ENCODE measurements at places on chromosomes 1 and 21.
A peak's percentile ranks its signal among the peaks of the same experiment; 100 is the strongest.

GRCh38 chr1:222905151-222905550, 90.3 kb downstream of the DISP1 start:
- DNase-seq = no peak

DNA sequence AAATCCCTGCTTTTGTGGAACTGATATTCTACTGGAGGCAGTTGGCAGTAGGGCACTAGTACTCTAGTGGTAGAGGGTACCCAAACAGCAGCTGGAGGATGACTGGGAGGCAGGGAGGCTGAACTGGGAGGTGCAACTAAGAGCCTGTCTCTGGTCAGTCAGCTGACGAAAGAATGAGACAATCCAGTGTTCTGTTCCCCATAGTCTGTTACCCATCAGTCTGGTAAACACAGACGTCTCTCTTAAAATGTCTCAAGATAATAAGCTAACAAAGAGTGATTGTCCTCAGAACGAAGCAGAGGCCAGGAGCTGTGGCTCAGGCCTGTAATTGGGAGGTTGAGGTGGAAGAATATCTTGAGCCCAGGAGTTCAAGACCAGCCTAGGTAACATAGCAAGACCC, 30.4 kb downstream of the TFAP2E start:
- no peak for DNase-seq

DNA sequence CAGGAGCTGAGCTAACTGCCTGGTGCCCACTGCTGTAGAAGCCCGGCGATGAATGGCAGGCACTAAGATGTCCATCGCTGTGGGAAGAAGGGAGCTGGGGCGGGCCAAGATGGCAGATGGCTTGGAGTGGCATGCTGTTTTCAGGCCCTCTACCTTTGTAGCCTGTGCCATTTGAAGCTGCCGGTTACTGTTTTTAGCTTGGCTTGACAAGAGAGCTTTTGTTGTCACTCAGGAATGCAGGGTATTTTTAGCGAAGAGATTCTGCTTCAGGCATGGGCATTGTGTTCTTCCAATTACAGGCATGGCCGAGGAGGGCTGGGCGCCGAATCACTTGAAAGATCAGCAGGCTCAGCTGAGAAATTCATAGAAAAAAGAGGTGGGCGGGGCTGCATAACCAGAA, 348.7 kb downstream of the RPS6KC1 start:
- DNase-seq = peak; percentile 84

GRCh38 chr1:216034506-216034905, 388.7 kb downstream of the USH2A start:
- DNase-seq = peak; percentile 74

DNA sequence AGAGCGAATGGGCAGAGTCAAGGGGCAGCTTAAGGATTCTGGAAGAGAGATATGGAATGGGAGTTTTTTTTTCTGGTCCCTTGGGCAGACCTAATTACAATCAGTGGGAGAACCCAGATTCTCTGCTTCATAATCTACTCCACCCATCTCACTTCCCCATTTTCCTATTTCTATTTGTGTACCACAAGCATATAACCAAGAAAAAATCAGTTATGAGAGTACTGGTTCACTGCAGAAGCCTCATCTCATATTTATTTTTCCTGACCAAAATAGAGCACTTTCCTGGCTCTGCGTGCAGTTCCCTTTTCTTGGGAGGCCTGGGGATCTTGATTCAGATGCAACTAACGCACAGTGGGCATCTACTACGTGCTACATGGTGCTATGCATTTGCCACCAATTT, 82.2 kb upstream of the SLFNL1 start:
- DNase-seq = no peak

DNA sequence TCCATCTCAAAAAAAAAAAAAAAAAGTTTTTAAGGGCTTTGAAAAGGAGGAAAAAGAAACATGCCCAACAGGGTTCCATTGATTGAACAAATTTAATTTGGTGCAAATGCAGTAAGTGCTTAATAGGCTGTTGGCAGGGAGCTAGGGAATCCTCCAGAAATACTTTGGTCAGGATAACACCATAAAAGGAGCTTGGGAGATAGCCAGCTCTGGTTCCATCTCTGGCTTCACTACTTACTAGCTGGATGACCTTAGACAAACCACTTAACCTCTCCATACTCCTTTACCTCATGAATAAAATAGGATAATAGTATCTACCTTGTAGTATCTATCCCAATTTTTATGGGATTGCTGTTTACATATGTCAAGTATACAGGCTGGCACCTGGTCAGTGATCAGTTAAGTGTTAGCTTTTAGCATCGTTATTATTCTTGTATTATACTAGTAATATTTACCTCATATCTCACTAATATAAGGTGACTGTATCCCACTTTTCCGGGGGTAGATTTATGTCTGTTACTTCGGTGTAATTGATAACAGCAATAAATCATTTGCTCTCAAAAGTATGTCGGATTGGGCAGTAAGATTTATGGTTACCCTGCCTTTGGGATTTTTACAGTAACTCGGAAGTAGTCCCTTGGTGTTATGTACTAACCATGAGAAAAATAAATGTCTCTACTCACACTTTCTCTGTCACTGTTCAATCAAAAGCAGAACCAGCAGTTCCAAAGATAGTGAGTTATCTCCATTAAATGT, 36.4 kb downstream of the BTG3 start:
- DNase-seq = no peak

GRCh38 chr1:216499581-216500272, 76.5 kb upstream of the USH2A start:
- no peak for DNase-seq

DNA sequence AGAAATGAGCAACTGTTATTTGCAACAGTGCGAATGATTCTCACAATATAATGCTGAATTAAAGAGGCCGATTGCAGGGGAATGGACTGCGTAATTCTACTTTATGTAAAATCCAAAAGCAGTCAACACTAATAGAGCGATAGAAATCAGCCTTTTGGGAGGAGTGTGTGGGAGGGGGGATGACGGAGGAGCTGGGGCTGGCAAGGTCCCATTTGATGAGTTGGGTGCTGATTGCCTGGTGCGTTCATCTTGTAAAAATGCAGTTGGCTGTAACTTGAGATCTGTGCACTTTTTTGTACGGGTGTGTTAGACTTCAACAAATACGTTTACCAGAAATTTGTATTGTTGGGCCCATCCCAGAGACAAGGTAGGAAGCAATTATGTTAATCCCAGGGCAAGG, 20.7 kb downstream of the TNFRSF8 start:
- no peak for DNase-seq

DNA sequence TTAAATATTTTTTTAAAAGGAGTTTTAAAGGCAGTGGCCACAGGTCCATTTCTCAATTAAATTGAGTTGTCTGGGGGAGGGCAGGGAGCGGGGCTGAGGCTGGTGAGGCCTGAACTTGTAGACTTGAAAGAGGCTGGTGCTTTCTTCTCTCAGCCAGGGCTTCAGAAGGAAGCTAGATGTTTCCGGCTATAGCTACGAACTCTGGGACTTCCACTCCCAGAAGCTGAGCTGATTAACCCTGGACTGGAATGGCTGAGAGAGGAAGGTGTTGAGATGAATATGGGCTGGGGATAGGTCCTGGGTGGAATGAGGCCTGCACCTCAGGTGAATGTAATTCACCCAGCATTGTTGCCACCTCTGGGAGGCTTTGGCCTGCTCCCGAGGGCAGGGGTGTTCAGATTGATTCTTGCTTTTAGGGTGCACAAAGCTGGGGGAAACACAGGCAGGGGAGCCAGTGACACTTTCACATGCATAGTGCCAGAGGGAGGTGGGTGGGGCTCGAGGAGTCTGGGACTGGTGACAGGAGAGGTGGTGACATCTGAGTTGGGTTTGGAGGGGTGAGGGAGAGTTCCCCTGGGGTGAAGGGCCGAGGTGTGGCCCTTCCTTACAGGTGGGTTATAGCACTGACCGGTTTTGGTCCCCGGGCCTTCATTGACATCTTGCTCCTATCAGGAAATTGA, 18.2 kb downstream of the LDLRAP1 start:
- no peak for DNase-seq

DNA sequence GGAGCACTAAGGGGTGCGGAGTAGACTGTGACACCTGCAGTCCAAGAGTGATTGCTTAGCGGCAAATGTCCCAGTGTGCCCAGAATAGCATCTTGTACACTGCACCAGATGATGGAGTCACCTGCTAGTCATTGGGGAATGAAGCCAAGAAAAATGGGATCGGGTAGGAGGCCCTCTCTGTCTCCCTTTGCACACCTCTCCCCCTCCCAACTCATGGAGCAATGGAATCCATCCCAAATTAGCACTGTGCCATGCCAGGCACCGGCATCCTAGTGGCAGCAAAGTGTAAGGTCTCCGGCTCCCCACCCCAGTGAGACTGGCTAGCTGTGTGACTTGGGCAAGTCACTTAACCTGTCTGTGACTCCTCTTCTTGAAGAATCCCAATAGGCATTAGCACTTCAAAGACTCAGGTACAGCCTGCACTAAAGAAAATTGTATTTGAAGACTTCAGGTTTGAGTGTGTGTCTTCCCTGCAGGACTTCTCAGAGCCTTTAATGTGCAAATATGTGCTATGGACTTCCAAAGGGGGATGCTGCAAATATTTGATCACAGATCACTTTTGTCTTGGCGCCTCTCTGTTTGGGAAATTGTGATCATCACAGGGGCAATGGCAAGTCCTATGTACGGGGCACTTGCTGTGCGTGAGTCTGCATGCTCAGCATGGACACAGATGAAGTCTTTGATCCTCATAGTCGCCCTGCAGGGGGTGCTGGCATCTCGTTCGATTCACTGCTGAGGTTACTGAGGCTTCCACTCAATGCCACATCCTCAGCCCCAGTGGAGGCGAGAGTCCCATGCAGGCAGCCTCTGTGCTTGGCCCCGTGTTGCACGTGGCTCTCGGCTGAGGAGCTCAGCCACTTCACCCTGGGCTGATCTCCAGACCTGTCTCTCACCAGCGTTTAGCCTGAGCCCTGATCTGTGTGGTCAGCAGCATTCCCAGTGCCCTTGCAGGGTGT, 272.9 kb upstream of the C1orf174 start:
- no peak for DNase-seq

DNA sequence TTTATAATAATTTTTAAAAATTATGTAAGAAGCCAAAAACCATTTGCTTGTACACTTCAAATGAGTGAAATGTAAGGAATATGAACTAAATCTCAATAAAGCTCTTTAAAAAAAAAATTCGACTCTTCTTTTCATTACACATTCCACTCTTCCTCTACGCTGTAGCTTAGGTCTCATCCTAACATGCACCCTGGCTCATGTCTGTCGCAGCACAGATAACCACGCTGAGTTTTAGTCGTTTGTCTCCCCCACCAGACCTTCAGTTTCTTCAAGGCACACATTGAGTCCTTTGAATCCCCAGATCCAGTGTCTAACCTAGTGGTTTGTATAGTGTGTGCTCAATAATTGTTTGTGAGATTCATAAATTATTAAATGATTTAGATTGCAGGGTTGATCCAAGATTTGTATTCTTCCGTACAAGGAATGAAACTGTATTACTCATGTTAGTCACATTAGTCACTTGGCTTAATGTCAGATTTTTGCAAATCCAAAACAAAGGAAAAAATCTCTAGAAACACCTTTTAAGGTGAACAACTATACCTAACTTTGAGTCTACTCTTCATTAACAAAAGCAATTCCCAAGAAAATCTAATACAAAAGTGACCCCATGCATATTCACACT, 57.3 kb downstream of the SLC25A24 start:
- no peak for DNase-seq

DNA sequence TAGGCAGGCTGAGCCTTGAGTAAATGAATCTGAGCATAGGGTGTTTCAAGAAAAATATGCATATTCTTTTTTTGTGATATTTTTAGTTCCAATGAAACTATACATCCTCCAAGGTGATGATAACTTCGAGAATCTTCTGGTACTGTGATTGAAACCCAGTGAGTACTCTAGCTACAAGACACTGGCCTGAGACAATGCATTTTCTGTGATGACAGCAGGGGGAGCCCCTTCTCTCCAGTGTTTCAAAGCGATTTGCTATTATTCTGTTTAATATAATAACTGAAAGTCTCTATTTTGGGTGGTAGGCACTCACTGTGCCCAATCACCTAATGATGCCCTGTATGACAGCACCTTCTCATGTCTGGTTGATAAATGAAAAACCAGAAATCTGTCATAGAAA, 12.1 kb downstream of the IRF2BP2 start:
- peak; percentile 61 for DNase-seq

- DNase-seq = peak; percentile 32
Observed at GRCh38 chr1:19644681-19645410, 735 bp downstream of the NBL1 start.

GRCh38 chr21:29433366-29434059, 134.8 kb downstream of the BACH1 start:
- no peak for DNase-seq

DNA sequence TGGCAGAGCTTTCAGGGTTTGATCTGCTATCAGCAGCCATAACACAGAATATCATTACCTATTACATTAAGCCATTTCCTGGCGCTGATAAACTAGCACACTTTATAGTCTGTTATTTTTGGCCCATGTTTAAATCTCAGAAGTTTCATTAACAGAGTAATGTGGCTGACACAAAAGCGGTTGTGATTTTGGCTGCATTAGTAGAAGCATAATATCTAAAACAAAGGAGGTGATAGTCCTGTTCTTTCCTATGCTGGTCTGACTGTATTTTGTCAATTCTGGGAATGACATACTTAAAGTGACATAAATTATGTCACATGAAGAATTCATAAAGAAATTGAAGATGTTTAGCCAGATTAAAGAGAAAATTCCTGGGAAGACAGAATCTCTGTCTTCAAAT, 151.3 kb upstream of the KCND3 start:
- DNase-seq = no peak

- DNase-seq = peak; percentile 36
Observed at GRCh38 chr1:240499012-240499411, 112.9 kb downstream of the GREM2 start.

DNA sequence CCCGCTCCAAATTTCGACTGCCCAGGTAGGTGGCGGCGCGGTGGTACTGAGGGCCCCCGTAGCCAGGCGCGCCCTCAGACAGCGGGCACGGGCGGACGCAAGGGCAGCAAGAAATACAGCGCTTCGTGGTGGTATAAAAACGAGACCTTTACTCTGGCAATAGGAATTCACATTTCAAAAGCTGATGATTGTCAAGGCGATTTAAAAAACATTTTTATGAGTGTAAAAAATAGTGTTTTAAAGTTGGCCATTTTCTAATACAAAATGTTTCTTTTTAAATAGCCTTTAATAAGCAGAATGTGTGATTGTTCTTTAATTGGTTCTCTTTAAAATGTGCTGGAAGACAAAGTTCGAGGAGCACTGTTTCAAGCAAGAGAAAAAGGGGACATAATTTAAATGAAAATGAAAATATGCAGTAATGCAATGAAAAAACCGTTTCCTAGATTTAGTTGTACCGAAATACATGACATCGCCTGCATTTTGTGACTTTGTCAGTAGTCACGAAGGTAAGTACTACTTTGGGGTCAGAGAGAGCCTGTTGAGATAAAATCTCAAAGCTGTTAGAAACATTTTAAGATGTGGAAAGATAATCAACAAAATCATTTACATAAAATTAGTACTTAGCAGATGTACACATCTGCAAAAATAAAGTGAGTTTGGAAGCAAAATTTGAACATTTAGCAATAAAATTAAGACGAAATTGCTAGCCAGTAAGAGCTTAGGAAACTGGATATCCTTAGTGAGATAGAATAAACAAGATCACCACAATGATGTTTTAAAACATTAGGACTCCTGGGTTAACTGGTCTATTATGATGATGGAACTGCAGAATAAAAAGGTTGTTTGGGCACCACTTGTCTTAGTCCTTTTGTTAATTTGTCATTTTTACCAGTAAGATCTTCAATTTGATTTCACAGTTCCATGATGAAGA, 1.1 kb upstream of the PSMG1 start:
- DNase-seq = no peak

GRCh38 chr21:35652872-35653271, 407.5 kb downstream of the SETD4 start:
- DNase-seq = no peak

GRCh38 chr1:224700918-224701531, 84.9 kb downstream of the CNIH3 start:
- no peak for DNase-seq

Data from myocyte (in vitro differentiated cells).